ENCODE measurements at places on chromosomes 2 and 18.
A peak's percentile ranks its signal among the peaks of the same experiment; 100 is the strongest.

- no peak for DNase-seq
These were observed 338.8 kb downstream of the AGPS start for GRCh38 chr2:177731384-177731783.

- no peak for DNase-seq
These were observed 53.2 kb downstream of the ZNF516 start for GRCh38 chr18:76441668-76442412.

DNA sequence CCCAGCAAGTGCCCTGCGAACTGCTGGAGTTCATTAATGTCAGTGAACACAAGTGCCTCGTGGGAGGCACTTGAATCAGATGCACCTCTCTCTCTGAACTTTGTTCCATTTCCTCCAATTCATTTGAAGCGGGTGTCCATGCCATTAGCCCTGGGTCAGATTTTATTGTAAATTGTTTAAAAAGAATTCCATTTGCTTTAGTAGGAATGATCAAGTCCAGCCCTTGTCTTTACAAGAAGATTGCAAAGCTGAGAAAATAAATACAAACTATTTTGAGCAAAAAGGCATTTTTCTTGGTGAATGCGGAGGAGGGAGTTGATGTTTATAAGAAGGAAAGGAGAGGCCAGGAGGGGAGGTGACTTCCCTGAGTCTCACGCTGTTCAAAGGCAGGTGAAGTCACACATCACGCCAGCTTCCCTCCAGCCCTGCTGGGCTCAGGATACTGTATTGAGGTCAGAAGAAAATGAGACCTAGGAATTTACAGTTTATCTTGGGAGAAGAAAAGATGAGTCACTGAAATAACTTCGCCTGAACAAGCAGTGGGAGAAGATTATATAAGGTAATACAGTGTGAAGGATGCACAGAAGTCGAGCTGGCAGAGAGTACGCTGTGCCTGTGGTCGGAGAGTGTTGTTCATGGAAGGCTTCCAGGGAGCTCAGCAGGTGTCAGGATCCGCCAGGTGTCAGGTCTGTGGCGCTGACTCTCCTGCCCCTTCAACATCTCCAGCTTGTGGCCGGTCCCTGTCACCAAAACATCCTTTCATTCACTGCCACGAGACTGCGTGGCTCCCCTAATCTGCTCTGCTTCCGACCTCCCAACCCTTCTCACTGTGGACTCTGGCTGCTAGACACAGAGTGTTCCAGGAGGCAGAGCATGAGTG lies 36.5 kb downstream of the EFR3B start:
- DNase-seq: peak; percentile 92

GRCh38 chr2:28997237-28997846 lies 16.2 kb downstream of the TOGARAM2 start:
- DNase-seq: no peak

DNA sequence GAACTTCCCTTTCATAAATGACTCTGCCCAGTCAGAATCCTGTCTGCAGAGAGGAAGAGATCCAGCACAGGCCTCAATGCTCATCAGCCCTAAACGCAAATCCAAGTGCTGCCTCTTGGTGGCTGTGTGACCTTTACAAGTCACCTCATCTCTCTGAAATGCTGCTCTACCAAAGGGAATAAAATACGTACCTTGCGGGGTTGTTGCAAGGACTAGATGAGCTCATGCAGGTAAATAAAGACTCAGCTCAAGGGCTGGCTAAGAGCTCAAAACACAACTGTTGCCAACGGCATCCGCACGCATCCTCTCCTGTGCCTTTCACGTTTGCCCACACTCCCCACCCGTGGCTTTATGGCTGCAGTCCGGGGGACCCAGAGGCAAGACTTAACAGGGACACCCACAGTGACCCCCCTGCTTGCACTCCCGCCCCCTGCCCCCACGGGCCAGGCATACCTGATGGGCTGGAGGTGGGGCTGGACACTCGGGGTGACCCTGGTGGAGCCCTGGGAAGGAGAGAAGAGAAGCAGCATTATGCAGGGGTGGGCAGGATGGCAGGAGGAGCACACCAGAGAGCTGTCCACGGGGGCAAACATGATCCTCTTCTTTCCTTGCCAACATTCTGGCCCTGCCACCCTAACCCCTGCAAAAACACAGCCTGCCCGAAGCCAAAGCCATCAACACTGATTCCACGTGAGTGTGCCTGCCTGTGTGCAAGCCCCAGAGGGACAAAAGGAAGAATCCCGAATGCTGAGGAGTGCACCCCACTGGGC lies 102.6 kb downstream of the TNS1 start:
- DNase-seq: no peak

- no peak for DNase-seq
These were observed 33.5 kb upstream of the DAPL1 start for GRCh38 chr2:158761621-158762020.

- DNase-seq: no peak
These were observed 193.0 kb upstream of the COPS8 start for GRCh38 chr2:236892721-236893120.

DNA sequence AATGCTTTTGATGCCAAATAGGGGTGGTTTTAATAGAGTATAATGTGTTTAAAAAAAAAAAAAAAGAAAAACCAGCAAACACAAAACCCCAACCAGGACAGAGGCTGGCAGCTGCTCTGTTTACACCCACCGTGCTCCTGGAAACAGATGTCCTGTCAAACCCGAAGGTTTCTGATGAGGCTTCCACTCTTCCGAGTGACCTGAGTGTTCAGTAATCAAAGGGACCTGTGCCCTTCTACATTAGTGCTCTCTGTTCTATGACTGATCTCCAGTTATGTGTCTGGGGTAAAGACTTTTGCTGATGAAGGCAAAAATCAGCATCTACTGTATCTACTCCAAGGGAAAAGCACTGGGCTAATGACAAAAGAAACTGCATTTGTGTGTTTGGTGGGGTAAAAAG lies 3.5 kb upstream of the KLHL29 start:
- DNase-seq: no peak

GRCh38 chr2:100274076-100274475 lies 48.2 kb downstream of the LONRF2 start:
- DNase-seq: no peak

- no peak for DNase-seq
These were observed 32.2 kb downstream of the PLEKHA3 start for GRCh38 chr2:178512484-178512883.

GRCh38 chr18:49303379-49303778 lies 157.1 kb downstream of the DYM start:
- no peak for DNase-seq

DNA sequence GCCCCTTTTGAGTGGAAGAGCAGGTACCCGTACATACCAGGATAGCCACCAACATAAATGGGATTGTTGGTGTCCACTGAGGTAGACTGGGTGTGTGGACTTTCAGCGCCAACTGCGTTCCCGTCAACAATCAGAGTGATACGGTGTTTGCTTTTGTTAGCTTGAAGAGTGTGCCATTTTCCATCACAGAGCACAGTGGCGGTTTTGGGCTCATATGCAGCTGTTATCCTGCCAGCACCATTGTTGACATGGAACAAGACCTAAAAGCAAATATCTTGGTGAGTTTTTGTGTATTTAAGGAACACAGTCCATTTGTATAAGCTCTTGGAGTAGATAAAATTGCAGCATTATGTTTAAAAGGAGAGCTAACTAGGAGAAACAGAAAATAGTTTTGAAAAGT lies 174.5 kb downstream of the LAMA1 start:
- DNase-seq: no peak

DNA sequence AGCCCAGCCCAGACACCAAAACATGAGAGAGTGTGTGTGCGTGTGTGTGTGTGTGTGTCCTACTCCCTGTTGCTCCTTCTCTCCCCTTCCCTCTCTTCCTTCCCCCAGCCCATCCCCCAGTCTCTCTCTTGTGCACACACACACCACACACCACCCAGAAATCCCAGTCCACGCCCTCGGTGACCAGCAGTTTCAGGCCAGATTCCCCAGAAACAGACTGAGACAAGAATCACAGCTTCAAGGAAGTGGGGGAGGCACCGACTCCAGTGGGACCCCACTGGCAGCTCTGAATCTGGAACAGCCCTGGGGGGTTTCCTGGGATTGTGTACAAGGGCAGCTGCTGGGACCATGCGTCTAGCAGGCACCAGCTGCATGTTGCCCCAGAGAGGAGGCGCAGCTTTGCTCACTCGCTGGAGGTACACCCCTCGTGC lies 113.5 kb downstream of the NDUFA10 start:
- DNase-seq: no peak

DNA sequence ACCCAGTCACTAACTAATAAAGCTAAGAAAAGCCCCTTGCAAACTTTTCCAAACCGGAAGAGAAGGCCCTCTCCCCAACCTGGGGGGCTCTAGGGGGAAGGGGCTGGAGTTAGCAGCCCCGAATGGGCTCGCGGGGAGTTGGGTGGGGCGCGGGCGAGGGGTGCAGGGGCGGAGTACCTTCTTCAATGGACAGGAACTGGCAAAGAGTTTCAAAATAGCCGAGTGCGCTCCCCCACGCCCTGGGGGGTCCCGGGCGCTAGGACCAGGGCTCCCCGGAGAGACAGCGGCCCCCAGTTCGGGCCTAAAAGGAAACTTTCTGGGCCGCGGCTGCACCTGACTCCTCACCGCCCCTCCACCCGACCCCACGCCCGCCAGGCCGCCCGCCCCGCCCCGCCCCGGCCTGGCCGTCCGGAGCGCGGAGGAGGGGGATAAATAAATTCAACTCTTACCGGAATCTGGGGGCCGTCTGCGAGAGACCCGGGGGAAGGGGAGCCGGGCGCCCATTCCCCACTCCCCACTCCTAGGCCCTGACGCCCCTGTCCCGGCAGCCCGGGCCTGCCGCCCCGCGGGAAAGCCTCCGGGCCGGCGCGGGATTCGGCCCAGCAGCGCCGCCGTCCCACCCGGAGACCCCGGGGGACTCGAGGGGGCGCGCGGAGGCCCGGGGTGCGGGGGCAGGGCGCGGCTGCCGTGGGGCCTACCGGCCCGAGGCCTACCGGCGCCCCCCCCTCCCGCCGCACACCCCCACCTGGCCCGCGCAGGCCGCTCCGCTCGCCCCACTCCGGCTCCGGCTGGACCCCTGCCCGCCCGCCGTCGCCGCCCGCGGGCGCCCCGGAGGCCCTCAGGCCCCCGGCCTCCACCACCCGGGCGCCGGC lies 868 bp downstream of the INO80D start:
- DNase-seq: peak; percentile 17

All from cerebellar cortex (tissue), 1 donor.